Stomach (tissue), 19 donors: ENCODE measurements at places on chromosomes 7 and 10. TPM values are rescaled to one million over a fixed set of nuclear protein-coding genes. Genes with fewer than 3 reads are reported as not detected.

The TMEM176A gene
- 92.0 TPM for polyA plus RNA-seq

The STEAP4 gene
- 2.4 TPM for polyA plus RNA-seq

The EBF3 gene
- polyA plus RNA-seq, result 0.63 TPM

- H3K27me3 ChIP-seq, result no peaks in the 10 kb centered on the region
- H3K36me3 ChIP-seq, result no peaks in the 10 kb centered on the region
- peaks cover 66% of the 10 kb centered on the region for H3K4me1 ChIP-seq
These were observed 105.2 kb upstream of the PPIF start for GRCh38 chr10:79241990-79242619.

DNA sequence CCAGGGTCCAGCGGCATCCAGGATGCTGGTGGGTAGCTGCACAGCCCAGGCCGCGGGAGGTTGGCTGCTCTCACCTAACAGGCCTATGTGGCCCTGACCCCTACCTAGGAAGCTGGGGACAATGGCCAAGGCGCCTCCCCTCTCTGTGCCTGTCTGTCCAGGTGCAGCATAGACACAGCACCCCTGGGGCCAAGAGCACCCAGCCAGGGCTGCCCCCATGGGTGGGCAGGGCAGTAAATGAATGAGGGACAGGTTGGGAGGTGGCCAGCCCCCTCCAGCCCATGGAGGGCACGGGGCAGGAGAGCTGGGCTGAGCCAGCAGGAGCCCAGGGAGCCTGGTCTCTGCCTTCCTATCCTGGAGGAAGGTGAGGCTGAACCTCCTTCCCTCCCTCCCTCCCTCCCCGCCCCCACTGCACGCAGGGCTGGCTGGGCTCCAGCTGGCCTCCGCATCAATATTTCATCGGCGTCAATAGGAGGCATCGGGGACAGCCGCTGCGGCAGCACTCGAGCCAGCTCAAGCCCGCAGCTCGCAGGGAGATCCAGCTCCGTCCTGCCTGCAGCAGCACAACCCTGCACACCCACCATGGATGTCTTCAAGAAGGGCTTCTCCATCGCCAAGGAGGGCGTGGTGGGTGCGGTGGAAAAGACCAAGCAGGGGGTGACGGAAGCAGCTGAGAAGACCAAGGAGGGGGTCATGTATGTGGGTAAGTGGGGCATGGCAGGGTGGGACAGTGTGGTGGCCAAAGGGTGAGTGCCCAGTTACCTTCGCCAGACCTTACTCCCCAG is at the start of gene SNCG:
Gene SNCG, plus strand, starts transcription at position 484 of the 785 bp plus-strand sequence. Its CDS starts 99 bp downstream, at position 583.
- no peaks in the 10 kb centered on the region for H3K36me3 ChIP-seq
- H3K27ac ChIP-seq, result peak within 1 kb of the TSS; percentile 82
- peak within 1 kb of the TSS; percentile 35 for H3K4me3 ChIP-seq
- DNase-seq, result peak; percentile 78

DNA sequence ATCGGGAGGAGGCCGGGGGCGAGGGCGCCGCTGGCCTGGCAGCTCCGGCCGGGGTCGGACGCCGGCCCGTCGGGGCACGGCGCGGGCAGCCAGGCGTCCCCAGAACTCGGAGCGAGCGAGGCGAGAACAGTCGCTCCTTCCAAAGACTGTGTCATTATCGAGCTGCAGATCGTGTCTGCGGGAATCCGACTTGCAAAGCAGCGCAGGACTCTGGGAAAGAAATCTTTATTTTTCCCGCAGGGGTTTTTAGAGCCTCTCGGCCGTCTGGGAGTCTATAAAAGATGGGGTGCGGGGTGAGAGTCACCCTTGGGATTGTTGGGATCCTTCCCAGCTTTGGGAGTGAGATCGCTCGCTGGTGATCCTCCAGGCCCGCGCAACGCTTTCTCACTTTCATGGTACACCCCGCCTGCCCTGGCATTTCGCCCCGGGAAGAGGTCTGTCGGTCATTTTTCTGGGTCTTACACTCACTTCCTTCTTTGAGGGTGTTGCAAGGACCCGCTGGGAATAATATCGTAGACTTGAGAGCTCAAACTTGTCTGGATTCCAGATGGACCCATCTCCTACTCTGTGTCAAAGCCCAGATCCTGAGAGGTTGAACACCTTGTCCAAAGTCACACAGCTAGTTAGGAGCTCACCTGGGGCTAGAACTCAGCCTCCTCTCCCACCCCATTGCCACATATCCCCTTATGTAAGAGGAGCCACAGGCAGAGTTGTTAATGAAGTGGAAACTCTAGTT is 1.0 kb downstream of the UBTD1 start:
- peak; percentile 58 for DNase-seq
- H3K4me3 ChIP-seq, result peak overlapping the region; percentile 76
- no peaks in the 10 kb centered on the region for H3K27me3 ChIP-seq
- H3K36me3 ChIP-seq, result no peaks in the 10 kb centered on the region
- H3K27ac ChIP-seq, result peak overlapping the region; percentile 95

DNA sequence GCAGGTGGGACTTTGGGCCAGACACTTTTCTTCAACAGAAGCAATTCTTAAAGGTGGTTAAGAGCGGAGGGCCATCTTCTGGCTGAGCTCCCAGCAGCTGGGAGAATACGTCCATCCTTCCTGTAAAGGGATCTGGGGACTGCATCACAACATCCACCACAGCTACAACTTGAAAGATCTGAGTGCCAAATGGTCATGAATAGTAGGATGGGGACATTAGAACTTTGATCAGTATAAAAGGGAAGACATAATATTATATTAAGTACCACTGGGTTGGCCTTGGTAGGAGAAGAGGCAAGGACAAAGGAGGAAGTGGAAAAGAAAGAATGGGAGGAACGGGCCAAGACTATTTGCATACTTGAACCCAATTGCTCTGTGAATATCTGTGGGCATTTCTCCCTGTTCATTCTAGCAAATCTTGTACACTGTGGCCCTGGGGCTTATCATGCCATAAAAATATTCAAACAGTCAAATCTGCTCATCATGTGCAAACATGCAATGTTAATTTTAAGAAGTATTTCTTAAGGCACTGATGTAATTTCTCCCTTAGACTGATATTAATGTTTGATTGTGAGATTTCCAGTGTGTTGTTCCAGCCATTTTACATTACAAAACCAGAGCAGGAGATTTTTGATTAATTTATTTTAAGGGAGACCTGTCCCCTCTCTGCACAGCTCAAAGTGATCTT is 65.5 kb upstream of the CREB5 start:
- H3K4me1 ChIP-seq, result peaks cover 6% of the 10 kb centered on the region
- H3K27me3 ChIP-seq, result no peaks in the 10 kb centered on the region
- no peak for DNase-seq
- H3K36me3 ChIP-seq, result no peaks in the 10 kb centered on the region

- H3K36me3 ChIP-seq, result no peaks in the 10 kb centered on the region
- H3K4me1 ChIP-seq, result no peaks in the 10 kb centered on the region
- no peaks in the 10 kb centered on the region for H3K27me3 ChIP-seq
- no peak for DNase-seq
These were observed 292.5 kb upstream of the SEMA3C start for GRCh38 chr7:81211204-81211933.

GRCh38 chr10:130424418-130424817 is 288.2 kb downstream of the GLRX3 start:
- H3K27ac ChIP-seq, result no peak overlapping the region
- H3K4me3 ChIP-seq, result no peak overlapping the region
- no peaks in the 10 kb centered on the region for H3K27me3 ChIP-seq
- no peak for DNase-seq
- no peaks in the 10 kb centered on the region for H3K4me1 ChIP-seq

DNA sequence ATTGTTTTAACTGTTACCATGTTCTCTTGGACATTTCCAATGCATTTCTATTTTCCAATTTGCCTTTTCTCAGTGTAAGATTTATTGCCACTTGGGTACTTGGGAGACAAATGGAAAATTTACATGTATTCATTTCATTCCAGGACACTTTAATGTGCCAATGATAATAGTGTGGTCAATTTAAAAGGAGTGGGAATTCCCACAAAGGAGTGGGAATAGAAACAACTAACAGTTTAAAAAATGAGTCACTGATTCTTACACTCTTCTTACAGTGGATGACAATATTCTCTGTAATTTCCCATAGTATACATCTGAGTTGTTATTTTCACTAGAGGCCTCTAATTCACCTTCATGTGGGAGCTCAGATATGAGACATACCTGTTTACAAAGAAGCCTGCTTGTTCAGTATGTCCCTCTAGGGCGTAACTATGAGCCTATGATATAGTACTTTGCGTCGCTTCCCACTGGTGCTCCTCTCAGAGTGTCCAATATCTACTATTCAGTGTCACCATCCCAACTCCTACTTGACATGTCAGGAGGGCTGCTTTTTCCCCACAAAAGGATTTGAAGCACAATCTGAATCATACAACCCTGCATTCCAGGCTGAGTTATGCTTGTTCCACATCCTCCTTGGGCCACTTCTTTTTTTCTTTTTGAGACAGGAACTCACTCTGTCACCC is 301.3 kb downstream of the PHTF2 start:
- no peak for DNase-seq
- H3K27ac ChIP-seq, result no peak overlapping the region
- no peak overlapping the region for H3K4me3 ChIP-seq
- no peaks in the 10 kb centered on the region for H3K4me1 ChIP-seq
- no peaks in the 10 kb centered on the region for H3K36me3 ChIP-seq

DNA sequence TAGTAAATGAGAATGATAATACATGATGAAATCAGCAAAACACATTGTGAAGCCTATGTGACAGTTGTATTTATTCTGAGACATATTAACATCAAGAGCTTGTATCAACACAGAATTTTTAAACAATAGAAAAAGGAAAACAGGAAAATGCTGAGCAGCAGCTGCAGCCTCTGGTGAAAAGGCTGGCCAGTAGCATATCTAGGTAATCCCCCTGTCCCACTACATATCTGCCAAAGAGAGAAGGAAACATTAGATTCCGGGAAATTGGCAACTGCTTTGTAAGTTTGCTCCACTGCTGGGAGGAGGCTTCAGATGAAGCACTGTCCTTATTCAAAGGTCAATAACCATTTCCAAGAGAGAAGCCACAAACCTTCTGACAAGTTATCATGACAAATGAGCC is 89.4 kb downstream of the RALA start:
- H3K4me1 ChIP-seq, result no peaks in the 10 kb centered on the region
- H3K27ac ChIP-seq, result no peak overlapping the region
- no peak overlapping the region for H3K4me3 ChIP-seq

GRCh38 chr7:153190452-153190851 is 430.9 kb downstream of the ACTR3B start:
- no peaks in the 10 kb centered on the region for H3K36me3 ChIP-seq
- no peak overlapping the region for H3K27ac ChIP-seq
- H3K4me1 ChIP-seq, result no peaks in the 10 kb centered on the region
- H3K4me3 ChIP-seq, result no peak overlapping the region
- H3K27me3 ChIP-seq, result no peaks in the 10 kb centered on the region

GRCh38 chr10:42989481-42989921 is 87.4 kb upstream of the RET start:
- no peak overlapping the region for H3K4me3 ChIP-seq
- no peaks in the 10 kb centered on the region for H3K4me1 ChIP-seq
- peak; percentile 0 for DNase-seq
- no peak overlapping the region for H3K27ac ChIP-seq
- no peaks in the 10 kb centered on the region for H3K27me3 ChIP-seq

DNA sequence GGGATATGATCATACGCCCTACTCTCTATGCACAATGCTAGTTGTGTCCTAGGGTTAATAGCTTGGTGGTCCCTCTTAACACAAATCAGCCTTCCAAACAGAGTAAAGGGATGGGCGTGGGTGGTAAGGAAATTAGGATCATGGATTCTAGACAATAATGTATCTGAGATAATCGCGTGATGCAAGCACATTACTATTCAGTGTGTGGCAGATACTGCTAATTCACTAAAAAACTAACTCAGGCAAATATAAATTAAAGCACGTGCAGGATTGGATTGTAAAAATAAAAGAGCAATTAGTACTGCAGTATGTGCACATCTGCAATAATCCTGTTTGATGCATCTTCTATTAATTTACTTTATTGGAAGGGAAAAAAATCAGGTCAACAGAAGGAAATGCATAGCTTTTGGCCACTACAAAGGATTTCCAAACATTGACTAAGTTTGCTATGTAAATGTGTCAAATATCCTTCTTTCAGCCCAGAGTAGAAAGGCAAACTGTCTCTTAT is 22.0 kb downstream of the TWIST1 start:
- H3K27ac ChIP-seq, result no peak overlapping the region
- H3K36me3 ChIP-seq, result no peaks in the 10 kb centered on the region
- H3K4me3 ChIP-seq, result no peak overlapping the region
- no peaks in the 10 kb centered on the region for H3K27me3 ChIP-seq
- no peaks in the 10 kb centered on the region for H3K4me1 ChIP-seq

- DNase-seq, result peak; percentile 90
- H3K27ac ChIP-seq, result peak overlapping the region; percentile 32
- H3K4me1 ChIP-seq, result peaks cover 5% of the 10 kb centered on the region
- no peaks in the 10 kb centered on the region for H3K27me3 ChIP-seq
- H3K36me3 ChIP-seq, result no peaks in the 10 kb centered on the region
These were observed 33.2 kb upstream of the MKRN1 start for GRCh38 chr7:140512317-140513000.

DNA sequence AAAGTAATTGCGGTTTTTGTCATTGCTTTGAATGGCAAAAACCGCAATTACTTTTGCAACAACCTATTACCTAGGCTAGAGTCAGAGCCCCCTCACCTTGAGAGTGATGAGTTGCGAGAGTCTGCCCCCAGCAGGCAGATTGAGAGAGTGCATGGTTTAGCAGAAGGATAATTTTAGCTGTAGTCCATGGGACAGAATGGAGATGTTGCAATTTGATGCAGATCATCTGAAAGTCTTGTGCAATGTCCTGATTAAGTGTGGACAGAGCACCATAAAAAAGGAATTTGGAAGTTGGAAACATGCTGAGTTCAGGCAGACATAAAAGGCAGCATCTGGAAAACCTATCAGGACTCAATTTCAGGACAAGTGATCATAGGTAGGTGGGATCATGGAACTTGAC is 48.7 kb downstream of the GPR141 start:
- no peak for DNase-seq
- no peaks in the 10 kb centered on the region for H3K27me3 ChIP-seq
- H3K4me1 ChIP-seq, result no peaks in the 10 kb centered on the region
- no peak overlapping the region for H3K27ac ChIP-seq

DNA sequence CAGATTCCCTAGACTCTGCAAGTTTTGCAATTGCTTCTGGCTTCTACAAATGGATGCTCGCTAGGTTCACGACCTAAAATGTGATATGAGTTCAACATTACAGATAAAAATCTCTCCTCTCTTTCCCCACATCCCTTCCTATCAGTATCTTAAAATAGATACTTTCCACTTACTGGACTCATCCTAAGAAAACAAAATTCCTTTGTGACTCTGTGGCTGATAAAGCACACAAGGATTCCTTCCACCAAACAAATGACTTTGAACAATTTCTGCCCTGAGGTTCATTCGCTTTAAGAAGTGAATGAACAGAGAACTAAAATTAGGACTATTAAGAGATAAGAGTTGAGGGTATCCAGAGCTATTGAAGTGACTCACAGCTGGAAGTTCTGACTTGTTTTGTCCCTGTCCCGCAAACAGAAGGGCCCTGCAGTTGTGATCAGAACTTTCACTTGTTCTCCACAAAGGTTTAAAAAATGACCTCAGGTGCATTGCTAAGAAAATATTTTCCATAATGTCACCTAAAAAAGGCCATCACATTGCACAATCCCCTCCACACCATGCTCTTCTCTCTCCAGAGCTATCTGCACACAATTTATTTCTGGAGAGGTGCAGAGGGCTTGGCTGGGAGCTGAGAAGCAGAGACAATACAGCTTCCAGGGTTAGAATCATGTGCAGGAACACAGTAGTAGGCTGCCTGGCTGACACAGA is 96.1 kb downstream of the PIP4K2A start:
- H3K27ac ChIP-seq, result no peak overlapping the region
- no peak overlapping the region for H3K4me3 ChIP-seq
- DNase-seq, result no peak
- peaks cover 80% of the 10 kb centered on the region for H3K4me1 ChIP-seq
- no peaks in the 10 kb centered on the region for H3K27me3 ChIP-seq
- no peaks in the 10 kb centered on the region for H3K36me3 ChIP-seq

GRCh38 chr7:37416378-37417106 is 32.1 kb downstream of the ELMO1 start:
- no peak for DNase-seq
- H3K4me3 ChIP-seq, result no peak overlapping the region
- H3K27me3 ChIP-seq, result no peaks in the 10 kb centered on the region
- H3K4me1 ChIP-seq, result peaks cover 9% of the 10 kb centered on the region
- H3K27ac ChIP-seq, result no peak overlapping the region
